ENCODE measurements at places on chromosomes 2 and 18.

- no peak for DNase-seq
These were observed 99.3 kb upstream of the LRATD1 start for GRCh38 chr2:14533131-14533757.

DNA sequence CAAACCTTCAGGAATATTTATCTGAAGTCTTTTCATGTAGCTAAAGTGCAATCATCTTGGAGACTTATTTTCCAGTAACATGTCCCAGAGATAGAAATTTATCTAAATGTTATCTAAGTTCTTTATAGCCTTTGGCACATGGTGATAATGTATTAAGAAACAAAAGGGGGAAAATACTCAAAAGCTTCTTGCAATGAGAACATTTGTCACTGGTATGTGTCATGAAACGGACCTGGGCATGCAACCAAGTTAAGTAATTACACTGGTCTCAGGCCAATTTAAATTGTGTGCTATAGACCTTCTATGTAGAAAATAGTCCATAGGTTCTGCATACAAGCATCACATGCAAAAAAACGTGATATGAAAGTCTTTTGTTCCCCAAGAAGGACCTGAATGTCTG, 136.2 kb downstream of the SLC8A1 start:
- DNase-seq: no peak

GRCh38 chr2:203871371-203871983, 3.9 kb downstream of the CTLA4 start:
- no peak for DNase-seq

- DNase-seq: peak; percentile 81
These were observed 36.2 kb upstream of the ACAA2 start for GRCh38 chr18:49849331-49850217.

DNA sequence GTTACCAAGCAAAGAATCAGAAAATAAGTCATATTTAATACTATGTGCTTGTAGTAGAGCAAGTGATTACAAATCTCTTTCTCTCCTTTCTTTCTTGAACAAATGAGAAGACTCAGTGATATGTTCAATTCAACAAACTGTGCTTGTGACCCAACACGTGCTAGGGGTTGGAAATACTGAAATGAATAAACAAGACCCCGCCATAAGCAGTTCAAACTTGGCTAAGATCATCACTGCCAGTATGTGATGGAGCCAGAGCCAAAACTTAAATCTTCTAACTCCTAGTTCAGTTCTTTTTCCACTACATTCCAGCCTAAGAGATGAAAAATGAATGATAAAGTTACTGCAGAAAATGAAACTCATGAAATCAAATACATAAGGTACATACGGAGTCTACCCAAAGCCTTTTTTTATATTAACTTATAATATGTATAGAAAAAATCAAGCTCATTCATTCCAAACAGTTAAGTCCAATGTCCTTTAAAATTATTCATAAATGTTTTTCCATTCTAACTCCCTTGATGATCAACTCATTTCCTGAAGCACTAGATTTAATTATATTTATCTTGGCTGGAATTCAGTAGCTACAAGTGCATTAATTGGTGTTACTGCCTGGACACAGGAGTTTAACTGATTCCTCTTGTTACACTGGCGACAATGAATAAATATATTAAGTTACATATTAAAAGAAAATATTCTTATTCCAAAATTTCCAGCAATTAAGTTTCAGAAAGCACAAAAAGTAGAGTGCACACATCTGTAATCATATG, 36.0 kb downstream of the GALNT3 start:
- DNase-seq: no peak

DNA sequence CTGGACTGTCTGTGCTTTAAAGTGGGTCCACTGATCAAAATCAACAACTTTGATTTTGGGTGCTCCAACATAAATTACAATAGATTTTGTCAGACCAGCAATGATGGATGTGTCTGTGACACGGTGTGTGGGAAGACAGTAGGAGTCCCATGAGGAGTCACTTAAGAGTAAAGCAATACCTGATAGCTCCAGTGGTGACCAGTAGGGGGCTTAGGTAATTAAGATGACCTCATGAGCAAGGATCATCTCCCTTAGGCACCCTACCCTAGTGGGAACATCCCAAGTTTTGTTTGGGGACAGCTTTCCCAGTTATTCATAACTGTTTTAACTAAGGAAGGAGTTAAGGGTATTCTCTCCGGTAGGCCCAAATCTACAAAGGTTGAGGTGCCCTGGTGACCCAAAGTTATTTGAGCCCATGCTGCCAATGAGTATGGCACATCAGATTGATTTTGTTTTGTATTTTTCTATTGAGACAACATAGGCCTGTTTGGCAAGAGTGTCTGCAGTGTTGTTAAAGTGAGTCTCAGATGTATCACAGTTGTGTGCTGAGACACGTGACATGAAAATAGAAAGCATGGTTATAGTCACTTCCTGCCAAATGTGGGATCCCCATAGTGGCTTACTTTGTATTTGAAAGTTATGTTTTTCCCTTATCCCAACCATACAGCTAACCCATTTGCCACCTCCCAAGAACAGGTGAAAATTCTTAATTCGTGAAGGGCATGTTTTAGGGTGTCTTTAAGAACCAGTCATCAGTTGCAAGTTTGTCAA, 1337.6 kb upstream of the SLC39A10 start:
- DNase-seq: no peak

GRCh38 chr2:80703532-80703931, 399.0 kb upstream of the LRRTM1 start:
- no peak for DNase-seq

DNA sequence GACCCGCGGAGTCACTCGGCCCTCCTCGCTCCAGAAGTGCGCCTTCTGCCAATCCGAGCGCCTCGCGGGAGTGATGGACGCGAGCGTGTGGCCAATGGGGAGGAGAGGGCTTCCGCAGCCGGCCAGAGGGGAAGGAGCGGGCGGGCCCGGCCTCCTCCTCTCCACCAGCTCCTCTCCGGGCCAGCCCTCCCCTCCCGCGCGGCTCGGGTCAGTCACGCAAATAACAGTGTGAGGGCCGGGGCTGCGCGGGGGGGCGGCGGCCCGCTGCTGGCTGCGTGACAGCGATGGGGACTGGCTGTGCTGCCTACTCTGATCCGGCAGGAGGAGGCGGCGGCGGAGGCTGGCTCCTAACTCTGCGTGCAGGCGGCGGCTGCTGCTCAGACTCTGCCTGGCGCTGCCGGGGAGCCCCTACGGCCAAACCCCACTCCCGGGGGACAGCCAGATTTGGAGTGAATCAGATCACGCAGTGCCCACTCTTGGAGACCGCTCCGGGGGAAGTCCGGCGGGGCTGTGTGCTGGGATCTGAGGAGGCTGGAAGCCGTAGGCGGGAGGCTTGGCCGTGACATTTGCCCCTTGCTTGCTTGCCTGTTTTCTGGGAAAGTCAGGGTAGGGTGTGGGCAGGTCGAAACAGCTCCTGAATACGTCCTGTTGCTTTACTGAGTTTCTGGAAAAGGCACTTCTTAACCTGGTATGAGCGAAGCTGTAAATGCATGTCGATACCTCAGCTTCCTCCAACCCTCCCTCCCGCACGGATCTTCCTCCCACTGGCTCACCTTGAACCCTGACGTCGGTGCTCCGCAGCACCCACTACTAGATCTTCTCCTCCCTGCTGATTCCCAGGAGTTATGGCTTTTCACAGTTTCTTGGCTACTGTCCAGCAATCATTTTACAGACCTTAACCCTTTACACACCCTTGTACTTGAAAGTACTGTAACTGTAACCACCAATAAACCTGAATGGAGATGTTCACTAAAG, 97.9 kb upstream of the SERTAD2 start:
- DNase-seq: peak; percentile 100

DNA sequence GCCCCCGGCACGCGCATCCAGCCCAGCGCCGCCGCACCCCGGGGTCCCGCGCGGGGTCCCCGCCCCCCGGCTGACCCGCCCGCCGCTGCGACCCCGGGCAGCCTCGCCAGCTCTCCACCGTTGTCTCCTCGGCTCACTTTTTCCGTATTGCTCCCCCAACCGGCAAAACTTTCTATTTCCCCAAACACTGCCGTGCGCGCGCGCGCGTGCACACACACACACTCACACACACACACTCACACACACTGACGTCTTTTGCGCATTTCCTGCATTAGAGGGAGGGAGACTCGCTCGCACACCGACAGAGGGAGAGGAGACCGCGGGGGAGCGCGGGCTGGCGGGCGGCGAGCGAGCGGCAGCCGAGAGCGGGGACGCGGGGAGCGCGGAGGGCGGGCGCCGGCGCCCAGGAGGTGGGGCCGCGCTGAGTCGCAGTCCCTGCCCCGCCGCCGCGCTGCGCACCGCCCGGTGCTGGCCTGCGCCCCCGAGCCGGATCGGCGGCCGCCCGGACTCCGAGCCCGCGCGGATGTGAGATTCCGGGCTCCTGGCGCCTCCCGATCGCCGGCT, 542 bp upstream of the PRKCE start:
- DNase-seq: peak; percentile 96

DNA sequence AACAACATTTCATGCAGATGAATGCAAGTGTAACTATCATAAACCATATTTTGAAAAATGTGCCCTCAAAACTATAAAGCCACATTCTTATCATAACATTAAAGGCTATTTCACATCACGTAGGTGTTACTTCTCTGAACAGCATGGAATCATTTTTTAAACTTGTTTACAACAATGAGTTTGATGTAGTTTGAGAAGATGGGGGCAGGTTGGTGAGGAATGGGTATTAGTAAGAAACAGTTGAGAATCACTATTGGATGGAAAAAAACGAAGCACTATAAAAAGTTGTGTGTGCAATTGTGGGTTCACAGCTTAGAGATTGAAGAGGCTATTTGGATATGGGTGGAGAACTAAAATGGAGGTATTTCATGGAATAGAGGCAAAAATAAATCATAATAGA, 569.1 kb downstream of the ARHGAP15 start:
- no peak for DNase-seq

GRCh38 chr2:171564463-171564862, 42.2 kb downstream of the CYBRD1 start:
- no peak for DNase-seq

GRCh38 chr2:112607680-112608438, 23.4 kb downstream of the CHCHD5 start:
- DNase-seq: no peak

GRCh38 chr2:45459860-45460259, 151.2 kb downstream of the SRBD1 start:
- DNase-seq: no peak

DNA sequence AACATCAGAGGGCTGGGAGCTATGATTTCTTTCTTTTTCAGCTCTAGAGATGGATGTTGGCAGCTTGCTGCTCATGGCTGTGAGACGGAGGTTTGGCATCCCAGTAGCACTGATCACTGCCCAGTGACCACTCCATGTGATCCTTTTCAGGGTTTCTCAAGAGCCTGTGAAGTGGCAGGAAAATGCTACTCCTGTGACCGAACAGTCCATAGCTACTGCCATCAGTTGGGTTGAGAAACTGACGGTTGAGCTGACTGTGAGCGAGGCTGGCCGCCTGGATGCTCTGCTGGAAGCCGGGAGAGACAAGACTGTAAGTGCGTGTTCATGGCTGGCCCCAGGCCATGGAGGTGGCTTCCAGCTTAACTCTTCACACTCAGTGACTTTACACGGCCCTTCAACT, 34.2 kb downstream of the VWA3B start:
- peak; percentile 62 for DNase-seq

DNA sequence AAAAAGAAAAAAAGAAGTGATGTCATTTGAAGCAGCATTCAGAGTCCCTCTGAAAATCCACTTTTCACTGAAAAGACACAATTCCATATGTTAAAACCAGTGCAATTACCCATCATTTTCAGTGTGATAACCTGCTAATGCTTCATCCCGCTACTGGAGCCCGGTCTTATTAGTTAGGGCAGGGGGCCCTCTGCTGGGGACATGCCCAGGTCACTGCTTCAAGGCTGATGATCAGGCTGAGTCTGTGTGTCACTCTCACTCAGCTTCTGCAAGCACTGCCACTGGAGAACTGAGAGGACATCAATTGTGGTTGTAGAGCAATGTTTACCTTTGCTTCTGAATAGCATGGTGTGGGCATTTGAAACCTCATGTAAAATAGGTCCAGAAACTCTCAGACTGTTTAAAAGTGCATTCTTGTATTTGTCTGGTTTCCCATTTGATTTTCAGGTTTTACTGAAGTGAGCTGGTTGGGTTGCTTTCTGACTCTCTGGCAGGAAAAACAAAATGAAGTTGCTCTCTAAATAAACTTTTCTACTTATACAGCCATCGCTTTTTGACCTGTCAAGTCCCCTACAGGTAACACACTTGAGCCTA, 49.2 kb upstream of the NXPH2 start:
- DNase-seq: no peak

- DNase-seq: no peak
These were observed 42.8 kb upstream of the SMAD7 start for GRCh38 chr18:48993586-48993985.

GRCh38 chr2:177241711-177242120, 22.8 kb downstream of the NFE2L2 start:
- no peak for DNase-seq
